ENCODE measurements at places on chromosomes 5 and 9.

- no peak for DNase-seq
Observed at GRCh38 chr9:94677929-94678328, 38.6 kb upstream of the FBP1 start.

- no peak for DNase-seq
Observed at GRCh38 chr9:8980496-8981013, 1181.0 kb upstream of the DMAC1 start.

GRCh38 chr9:95556521-95556920 lies 39.8 kb upstream of the PTCH1 start:
- no peak for DNase-seq

- no peak for DNase-seq
Observed at GRCh38 chr5:142486020-142486419, 161.2 kb upstream of the SPRY4 start.
